ENCODE measurements at places on chromosomes 3 and 15. TPM values are rescaled to one million over a fixed set of nuclear protein-coding genes. Genes with fewer than 3 reads are reported as not detected.

TTC14 gene
- total RNA-seq, result 26.5 TPM

SEMA3G gene
- not detected for total RNA-seq

STARD9 gene
- total RNA-seq, result 4.2 TPM

ITPKA gene
- 1.6 TPM for total RNA-seq

LARP6 gene
- 1.9 TPM for total RNA-seq

RASGRP1 gene
- total RNA-seq, result 46.6 TPM

ZNF620 gene
- 10.1 TPM for total RNA-seq

CCDC54 gene
- total RNA-seq, result not detected

HSPBAP1 gene
- total RNA-seq, result 5.9 TPM

NXPE3 gene
- total RNA-seq, result 19.9 TPM

FES gene
- total RNA-seq, result 2.1 TPM

MYO5A gene
- 15.8 TPM for total RNA-seq

LRRC31 gene
- total RNA-seq, result not detected

GASK1A gene
- total RNA-seq, result 0.08 TPM

DNA sequence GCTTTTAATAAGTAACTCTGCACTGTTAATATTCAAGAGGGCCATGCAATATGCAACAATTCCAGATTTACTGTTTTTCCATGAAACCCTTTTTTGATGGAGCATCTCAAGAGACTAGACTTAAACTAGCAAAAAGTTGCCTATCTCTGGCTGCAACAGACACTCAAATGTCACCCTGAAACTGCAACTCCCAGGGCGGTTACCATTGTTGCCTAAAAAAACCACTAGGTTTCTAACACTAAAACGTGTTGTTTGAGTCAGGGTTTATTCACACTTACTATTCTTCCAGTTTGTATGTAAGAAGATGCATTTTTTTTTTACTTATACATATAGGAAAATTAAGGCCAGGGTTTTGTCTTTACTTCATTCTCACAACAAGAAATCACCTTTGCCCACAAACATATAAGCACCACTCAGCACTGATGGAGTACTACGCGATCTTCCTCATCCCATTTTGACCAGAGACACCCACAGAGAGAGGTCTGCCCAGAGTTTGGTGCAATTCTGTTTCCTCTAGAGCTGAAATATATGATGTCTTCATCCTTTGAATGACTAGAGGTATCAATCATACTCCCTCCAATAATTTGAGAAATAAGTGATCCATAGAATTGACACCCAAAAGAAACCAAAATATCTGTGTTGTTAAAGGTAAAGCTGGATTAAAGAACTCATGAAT lies 124.0 kb upstream of the SNTN start:
- no peak overlapping the region for H3K4me3 ChIP-seq
- no peaks in the 10 kb centered on the region for H3K36me3 ChIP-seq
- no peak for DNase-seq
- H3K4me1 ChIP-seq, result no peaks in the 10 kb centered on the region
- H3K27ac ChIP-seq, result no peak overlapping the region

- no peak overlapping the region for H3K27ac ChIP-seq
- no peak overlapping the region for H3K4me3 ChIP-seq
- no peaks in the 10 kb centered on the region for H3K36me3 ChIP-seq
- no peak for DNase-seq
Observed at GRCh38 chr3:62329971-62330370, 43.4 kb downstream of the FEZF2 start.

DNA sequence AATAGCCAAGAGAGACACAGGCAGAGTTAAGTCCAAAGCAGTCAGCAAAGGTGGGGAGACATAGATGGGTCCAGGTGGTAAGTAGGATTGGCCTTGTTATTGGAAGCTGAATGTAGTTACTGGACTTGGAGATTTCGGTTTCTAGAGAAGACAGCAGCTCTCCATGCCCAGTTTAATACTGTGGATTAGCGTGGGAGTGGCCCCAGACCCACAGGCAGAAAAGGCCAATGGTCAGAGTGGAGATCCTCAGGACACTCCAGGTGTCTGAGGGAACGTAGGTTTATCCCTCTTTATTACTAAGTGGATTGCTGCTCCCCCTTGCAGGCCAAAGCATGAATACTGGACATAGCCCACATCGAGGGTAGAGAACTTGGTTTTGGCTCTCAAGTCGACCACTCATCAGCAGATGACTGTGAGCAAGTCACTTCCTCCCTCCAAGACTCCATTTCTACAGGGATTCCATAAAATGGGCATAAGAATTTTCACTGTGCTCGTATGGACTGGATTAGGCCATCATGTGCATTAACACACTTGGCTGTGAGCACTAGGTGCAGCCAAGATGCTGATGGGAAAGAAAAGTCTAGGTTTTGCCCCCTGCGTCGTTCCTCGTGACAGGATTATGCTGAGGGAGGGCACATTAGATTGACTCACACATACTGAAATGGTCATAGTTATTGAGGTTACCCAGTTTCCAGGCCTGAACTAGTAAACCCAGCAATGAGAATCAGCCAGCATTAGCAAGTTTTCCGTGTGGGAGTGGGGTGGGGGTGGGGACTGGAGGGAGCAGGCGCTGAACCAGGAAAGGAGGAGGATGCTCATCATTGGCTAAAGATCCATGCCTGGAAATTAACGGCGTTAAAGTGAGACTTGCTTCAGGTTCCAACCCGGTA lies 225.2 kb upstream of the TPRG1 start:
- H3K4me1 ChIP-seq, result peaks cover 21% of the 10 kb centered on the region
- H3K27ac ChIP-seq, result no peak overlapping the region
- H3K36me3 ChIP-seq, result no peaks in the 10 kb centered on the region

- no peak for DNase-seq
- no peaks in the 10 kb centered on the region for H3K4me1 ChIP-seq
- H3K4me3 ChIP-seq, result no peak overlapping the region
- no peaks in the 10 kb centered on the region for H3K36me3 ChIP-seq
- H3K27ac ChIP-seq, result no peak overlapping the region
- H3K27me3 ChIP-seq, result no peaks in the 10 kb centered on the region
Observed at GRCh38 chr15:27222479-27222878, 251.5 kb downstream of the GABRG3 start.

- H3K4me1 ChIP-seq, result peaks cover 17% of the 10 kb centered on the region
- no peaks in the 10 kb centered on the region for H3K36me3 ChIP-seq
- peak; percentile 60 for DNase-seq
- H3K27me3 ChIP-seq, result peaks cover 6% of the 10 kb centered on the region
Observed at GRCh38 chr15:69058830-69059556, 44.5 kb downstream of the NOX5 start.

DNA sequence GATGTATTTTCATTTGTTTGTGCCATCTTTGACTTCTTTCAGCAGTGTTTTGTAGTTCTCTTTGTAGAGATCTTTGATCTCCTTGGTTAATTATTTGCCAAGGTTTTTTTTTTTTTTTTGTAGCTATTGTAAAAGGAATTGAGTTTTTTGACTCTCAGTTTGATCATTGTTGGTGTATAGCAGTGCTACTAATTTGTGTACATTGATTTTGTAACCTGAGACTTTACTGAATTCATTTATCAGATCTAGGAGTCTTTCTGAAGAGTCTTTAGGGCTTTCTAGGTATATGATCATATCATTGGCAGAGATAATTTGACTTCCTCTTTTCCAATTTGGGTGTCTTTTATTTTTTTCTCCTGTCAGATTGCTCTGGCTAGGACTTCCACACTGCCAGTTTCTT lies 42.2 kb upstream of the POMGNT2 start:
- no peaks in the 10 kb centered on the region for H3K36me3 ChIP-seq
- no peak overlapping the region for H3K4me3 ChIP-seq
- no peak for DNase-seq
- no peaks in the 10 kb centered on the region for H3K27me3 ChIP-seq
- no peak overlapping the region for H3K27ac ChIP-seq

DNA sequence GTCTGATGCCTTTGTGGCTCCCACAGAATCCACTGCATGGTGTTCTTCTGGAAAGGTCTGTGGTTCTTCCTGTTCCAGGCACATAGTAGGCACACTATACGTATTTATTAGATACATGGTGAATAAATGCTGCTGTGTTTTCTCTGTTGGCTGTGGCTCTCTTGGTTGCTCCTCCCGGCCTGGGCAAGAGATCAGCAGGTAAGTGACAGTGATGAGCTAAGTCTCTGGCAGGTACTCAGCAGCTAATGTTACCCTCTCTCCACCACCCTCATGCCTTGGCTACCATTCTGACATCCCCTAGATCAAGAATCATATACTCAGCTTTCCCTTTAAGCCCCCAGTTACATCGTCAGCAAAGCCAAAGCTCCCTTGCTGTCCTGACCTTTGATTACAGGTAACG lies 8.4 kb downstream of the SV2B start:
- no peak overlapping the region for H3K4me3 ChIP-seq
- no peak overlapping the region for H3K27ac ChIP-seq
- peaks cover 44% of the 10 kb centered on the region for H3K27me3 ChIP-seq

DNA sequence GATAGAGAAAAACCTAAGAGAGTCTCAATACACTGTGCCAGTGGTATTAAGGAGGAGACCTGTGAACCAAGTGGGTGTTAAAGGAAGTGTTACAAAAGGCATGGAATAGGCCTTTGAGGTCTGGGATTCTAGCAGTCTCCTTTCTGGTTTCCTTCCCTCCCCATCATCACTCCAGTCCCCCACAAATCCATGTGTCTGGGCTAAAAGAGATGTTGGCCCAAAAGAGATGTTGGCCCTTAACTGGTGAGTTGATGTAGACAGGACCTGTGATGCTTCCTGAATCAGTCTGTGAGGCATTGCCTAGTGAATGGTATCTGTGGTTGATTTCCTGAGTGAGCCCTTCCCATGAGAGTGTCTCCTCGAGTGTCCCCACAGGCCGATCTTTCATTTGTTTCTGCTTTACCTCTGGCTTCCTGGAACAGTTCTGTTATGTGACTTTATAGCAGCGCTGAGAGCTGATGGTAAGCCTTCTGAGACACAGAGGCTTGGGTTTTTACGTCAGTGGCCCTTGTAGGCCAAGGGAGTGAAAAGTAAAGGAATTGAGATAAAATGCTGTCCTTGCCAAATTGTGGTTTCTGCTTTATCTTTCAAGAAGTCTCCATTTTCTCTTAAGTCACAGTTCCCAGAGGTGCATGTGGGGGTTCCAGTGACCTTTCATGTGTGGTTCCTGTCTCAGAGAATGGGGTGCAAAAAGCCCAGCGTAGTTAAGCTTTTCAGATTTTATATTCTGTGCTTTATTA lies 87.8 kb downstream of the KLHL25 start:
- H3K27me3 ChIP-seq, result no peaks in the 10 kb centered on the region
- peak overlapping the region; percentile 88 for H3K4me3 ChIP-seq
- peak; percentile 45 for DNase-seq

- H3K27me3 ChIP-seq, result no peaks in the 10 kb centered on the region
- H3K4me3 ChIP-seq, result no peak overlapping the region
- H3K4me1 ChIP-seq, result peaks cover 13% of the 10 kb centered on the region
Observed at GRCh38 chr15:63283126-63283525, 5.7 kb downstream of the APH1B start.

DNA sequence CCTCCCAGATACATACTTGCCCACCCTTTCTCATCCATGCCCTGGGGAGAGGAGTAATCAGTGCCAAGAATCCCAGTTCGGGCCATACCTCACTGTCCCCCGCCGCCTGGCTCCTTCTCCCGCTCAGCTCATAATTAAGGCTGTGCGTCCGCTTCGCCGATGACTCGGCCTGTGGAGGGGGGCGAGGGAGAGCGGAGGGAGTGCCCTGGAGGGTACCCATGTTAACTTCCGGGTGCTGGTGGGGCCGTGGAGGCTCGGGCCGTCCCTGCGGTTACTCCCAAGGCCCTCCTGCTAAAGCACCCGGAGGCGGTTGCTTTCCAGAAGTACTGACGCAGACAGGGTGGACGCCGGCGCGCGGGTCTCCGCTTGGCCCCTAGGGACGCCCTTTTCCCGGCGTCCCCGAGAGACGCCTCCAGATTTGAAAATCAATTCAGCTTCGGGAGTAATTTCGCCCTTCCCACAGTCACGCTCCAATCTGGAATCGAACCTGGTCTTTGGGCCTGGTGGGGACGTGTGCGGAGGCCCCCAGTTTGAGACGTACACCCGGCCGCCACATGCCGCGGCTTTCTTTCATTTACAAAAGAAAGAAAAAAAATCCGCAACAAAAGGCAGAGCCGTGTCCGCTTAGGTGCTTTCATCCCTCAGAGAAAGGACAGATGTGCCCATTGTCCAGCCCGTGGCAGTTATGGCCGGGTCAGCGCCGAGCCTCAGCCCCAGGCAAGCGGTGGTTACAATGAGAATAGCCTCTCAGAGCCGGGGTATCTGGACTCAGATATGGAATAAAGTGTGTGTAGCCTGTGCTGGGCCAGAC lies 1.0 kb upstream of the ONECUT1 start:
- no peak overlapping the region for H3K27ac ChIP-seq
- peaks cover 10% of the 10 kb centered on the region for H3K4me1 ChIP-seq

DNA sequence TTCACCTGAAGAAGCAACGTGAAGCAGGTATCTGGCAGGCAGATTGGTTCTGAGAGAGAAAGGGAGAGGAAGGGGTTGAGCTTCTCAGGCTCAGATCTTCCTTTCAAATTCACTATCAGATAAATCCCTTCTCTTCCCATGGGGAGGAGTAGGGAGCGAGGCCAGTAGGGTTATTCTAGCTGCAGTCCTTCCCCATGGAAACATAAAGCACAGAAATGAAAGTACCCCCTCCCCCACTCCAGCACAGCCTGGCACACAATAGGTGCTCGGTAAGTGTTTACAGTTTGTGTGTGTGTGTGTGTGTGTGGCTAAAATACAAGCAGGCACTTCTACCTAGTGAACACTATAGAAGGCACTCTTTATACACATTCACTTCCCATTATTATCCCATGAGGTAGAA lies 20.8 kb upstream of the VPS8 start:
- no peak overlapping the region for H3K27ac ChIP-seq
- no peak for DNase-seq
- peaks cover 7% of the 10 kb centered on the region for H3K4me1 ChIP-seq
- H3K27me3 ChIP-seq, result peaks cover 4% of the 10 kb centered on the region

DNA sequence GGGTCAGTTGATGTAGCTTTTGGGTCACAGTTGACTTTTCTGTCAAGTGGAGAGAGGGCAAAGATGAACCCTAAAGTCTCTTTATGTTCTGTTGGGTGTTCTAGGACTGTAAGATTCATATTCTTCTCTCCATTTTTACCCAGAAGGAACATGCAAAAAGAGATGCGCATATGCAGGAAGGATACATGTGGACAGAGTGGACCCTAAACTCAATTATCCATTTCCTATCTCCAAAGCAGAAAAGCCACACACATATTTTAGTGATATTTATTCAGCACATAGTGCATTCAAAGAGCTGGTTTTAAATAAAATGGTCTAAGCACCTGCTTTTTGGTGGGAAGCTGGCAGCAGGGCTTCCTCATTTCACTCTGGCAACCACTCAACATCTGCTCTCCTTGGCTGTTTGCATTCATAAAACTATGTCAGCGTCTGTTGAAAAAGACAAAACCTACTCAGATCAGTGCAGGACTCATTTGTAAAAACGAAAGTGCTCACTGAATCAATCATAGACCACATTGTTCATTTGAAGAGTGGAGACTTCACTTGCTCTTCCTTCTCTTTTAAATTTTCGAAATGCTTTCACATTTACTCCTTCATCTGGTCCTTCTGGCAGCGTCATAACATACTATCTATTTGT lies 96.6 kb downstream of the SEMA6D start:
- H3K27ac ChIP-seq, result no peak overlapping the region
- H3K4me3 ChIP-seq, result no peak overlapping the region
- H3K27me3 ChIP-seq, result no peaks in the 10 kb centered on the region
- DNase-seq, result no peak
- no peaks in the 10 kb centered on the region for H3K36me3 ChIP-seq

- DNase-seq, result no peak
- H3K27ac ChIP-seq, result no peak overlapping the region
- H3K27me3 ChIP-seq, result peaks cover 49% of the 10 kb centered on the region
- H3K4me3 ChIP-seq, result no peak overlapping the region
Observed at GRCh38 chr15:48871542-48871941, 6.4 kb upstream of the EID1 start.

- no peaks in the 10 kb centered on the region for H3K4me1 ChIP-seq
- H3K36me3 ChIP-seq, result no peaks in the 10 kb centered on the region
- no peak overlapping the region for H3K27ac ChIP-seq
Observed at GRCh38 chr3:38098376-38098723, 38.6 kb downstream of the ACAA1 start.

Measured in activated naive CD8-positive, alpha-beta T cell treated with anti-CD3 and anti-CD28 coated beads for 36 hours (primary cell).